MCF 10A (cell line): ENCODE measurements at places on chromosomes 12 and 14. TPM values are rescaled to one million over a fixed set of nuclear protein-coding genes. Genes with fewer than 3 reads are reported as not detected.

The POTEM gene
- not detected in 2 replicates for total RNA-seq

DNA sequence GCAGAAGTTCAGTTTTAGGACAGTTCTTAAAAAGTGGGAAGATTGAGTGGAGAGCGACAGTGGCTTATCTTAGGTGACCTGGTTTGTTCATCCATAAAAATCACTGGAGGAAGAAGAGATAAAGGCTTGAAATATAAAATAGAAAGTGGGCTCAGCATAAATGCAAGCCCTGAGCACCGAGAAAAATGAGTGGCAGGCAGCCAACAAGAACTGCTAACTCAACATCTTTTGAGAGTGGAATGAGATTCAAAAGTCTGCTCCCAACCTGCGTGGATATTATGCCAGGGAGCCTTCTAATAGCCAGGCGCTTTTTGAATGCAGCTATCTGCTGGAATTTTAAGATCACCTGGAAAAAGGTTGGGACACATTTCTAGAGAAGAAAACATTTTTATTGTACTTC is 666.5 kb downstream of the FLRT2 start:
- peaks cover 8% of the 10 kb centered on the region for H3K4me1 ChIP-seq
- peak; percentile 7 for DNase-seq
- no peak overlapping the region for H3K27ac ChIP-seq
- no peaks in the 10 kb centered on the region for H3K27me3 ChIP-seq

- no peak for DNase-seq
- no peaks in the 10 kb centered on the region for H3K27me3 ChIP-seq
- H3K4me1 ChIP-seq: peaks cover 6% of the 10 kb centered on the region
- H3K4me3 ChIP-seq: no peak overlapping the region
Measured at GRCh38 chr12:1325666-1326065, 268.7 kb downstream of the FBXL14 start.

DNA sequence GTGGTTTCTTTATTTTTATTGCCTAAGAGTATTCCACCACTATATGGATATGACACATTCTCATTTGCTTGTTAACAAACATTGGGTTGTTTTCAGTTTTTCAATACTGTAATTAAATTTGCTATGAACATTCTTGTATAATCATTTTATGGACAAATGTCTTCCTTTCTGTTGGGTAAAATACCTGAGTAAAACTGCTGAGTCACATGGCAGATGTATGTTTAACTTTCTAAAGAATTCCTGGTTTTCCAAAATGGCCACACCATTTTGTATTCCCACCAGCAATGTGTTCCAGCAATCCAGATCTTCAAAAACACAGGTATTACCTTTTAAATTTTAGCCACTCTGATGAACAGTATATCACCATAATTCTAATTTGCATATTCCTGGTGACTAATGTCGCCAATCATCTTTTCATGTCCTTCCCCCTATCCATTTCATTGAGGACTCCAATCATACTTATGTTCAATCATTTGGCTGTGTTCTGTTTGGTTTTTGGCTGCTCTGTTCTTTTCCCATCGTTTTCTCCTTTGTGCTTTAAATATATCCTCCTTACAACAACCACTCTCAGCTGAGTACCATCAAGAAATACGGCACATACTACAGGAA is 36.0 kb downstream of the CDK17 start:
- H3K27ac ChIP-seq: no peak overlapping the region
- no peak for DNase-seq
- no peak overlapping the region for H3K4me3 ChIP-seq
- no peaks in the 10 kb centered on the region for H3K27me3 ChIP-seq
- H3K36me3 ChIP-seq: peaks cover 10% of the 10 kb centered on the region
- peaks cover 26% of the 10 kb centered on the region for H3K4me1 ChIP-seq

DNA sequence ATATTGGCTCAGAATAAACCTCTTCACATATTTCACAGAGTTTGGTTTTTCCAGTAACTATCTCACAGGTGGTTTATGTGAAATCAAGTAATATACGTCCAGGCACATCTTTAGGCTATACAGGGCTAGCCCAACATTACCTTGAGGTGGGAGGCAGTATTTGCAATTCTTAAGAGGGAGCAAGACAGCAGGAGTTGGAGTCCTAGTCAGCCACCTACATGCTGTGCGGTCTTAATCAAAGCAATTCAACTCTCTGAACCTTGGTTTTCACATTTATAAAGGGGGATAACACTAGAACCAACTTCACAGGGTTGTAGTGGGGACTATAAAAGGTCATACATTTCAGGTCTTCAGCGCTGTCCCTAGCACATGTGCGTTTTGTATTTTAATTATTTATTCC is 73.5 kb upstream of the FICD start:
- peaks cover 9% of the 10 kb centered on the region for H3K4me1 ChIP-seq
- H3K27ac ChIP-seq: no peak overlapping the region
- no peak overlapping the region for H3K4me3 ChIP-seq
- no peak for DNase-seq

The KRT71 gene
- total RNA-seq: not detected in 2 replicates

GRCh38 chr12:15955281-15955680 is 44.1 kb downstream of the DERA start:
- peaks cover 8% of the 10 kb centered on the region for H3K36me3 ChIP-seq
- no peak overlapping the region for H3K4me3 ChIP-seq
- no peak for DNase-seq
- no peak overlapping the region for H3K27ac ChIP-seq
- no peaks in the 10 kb centered on the region for H3K27me3 ChIP-seq
- H3K4me1 ChIP-seq: peaks cover 10% of the 10 kb centered on the region

The MYF6 gene
- not detected in 2 replicates for total RNA-seq

GRCh38 chr12:126182619-126183236 is 1117.5 kb downstream of the AACS start:
- H3K27me3 ChIP-seq: no peaks in the 10 kb centered on the region
- no peaks in the 10 kb centered on the region for H3K36me3 ChIP-seq
- no peak overlapping the region for H3K27ac ChIP-seq

GRCh38 chr12:57892232-57892972 is 45.9 kb upstream of the CTDSP2 start:
- H3K4me3 ChIP-seq: no peak overlapping the region
- H3K27me3 ChIP-seq: no peaks in the 10 kb centered on the region
- peaks cover 65% of the 10 kb centered on the region for H3K4me1 ChIP-seq
- H3K36me3 ChIP-seq: no peaks in the 10 kb centered on the region
- peak overlapping the region; percentile 18 for H3K27ac ChIP-seq

The PWP1 gene
- total RNA-seq: 41.5 and 49.7 TPM in 2 replicates

- H3K36me3 ChIP-seq: no peaks in the 10 kb centered on the region
- H3K4me3 ChIP-seq: no peak overlapping the region
- H3K27me3 ChIP-seq: no peaks in the 10 kb centered on the region
- peaks cover 12% of the 10 kb centered on the region for H3K4me1 ChIP-seq
Measured at GRCh38 chr14:52369305-52369801, 55.2 kb downstream of the PTGER2 start.

The USP15 gene
- 63.6 and 71.0 TPM in 2 replicates for total RNA-seq

DNA sequence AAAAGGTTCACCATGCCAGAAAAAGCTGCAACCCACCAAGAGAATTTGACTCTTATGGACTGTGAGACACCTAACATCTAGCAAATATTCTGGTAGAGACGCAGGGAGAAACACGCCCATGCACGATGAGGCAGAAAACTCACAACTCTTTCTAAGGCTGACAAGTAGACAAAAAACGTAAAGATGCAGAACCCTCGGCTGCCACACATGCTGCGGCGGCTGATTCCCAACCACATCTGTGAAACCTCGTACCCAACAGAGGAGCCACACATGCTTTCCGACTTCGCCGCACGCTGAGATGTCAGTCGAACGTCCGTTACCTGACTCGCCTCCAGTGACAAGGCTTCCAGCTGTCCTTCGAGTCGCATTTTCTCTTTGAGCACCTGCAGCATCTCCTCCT is 21.8 kb downstream of the GOLGA3 start:
- no peak overlapping the region for H3K4me3 ChIP-seq
- no peaks in the 10 kb centered on the region for H3K4me1 ChIP-seq
- DNase-seq: no peak
- no peaks in the 10 kb centered on the region for H3K27me3 ChIP-seq

The PRPH gene
- 1.4 and 2.7 TPM in 2 replicates for total RNA-seq

DNA sequence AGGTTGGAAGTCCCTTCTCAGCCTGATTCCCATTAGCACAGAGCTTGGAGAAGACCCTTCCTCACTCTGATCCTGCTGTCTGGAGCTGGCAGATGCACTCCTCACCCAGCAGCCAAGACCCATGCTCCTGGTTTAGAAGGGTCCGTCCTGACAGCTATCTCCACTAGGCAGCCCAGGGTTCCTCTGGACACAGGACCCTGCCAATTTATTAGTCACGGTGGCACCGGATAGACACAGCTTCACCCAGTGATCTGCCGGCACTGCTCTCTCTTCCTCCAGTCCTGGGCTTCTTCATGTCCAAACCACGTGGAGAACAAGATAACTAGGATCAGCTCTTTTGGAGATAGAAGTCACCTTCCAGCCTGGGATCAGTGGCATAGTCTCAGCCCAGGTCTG is 26.2 kb upstream of the TCL1B start:
- H3K4me1 ChIP-seq: peaks cover 13% of the 10 kb centered on the region
- H3K4me3 ChIP-seq: no peak overlapping the region
- peaks cover 87% of the 10 kb centered on the region for H3K27me3 ChIP-seq
- H3K36me3 ChIP-seq: no peaks in the 10 kb centered on the region

GRCh38 chr14:68168460-68169109 is 349.0 kb downstream of the RAD51B start:
- no peaks in the 10 kb centered on the region for H3K4me1 ChIP-seq
- no peak for DNase-seq
- H3K36me3 ChIP-seq: no peaks in the 10 kb centered on the region
- H3K27me3 ChIP-seq: no peaks in the 10 kb centered on the region
- no peak overlapping the region for H3K27ac ChIP-seq

The PIP4P1 gene
- total RNA-seq: 22.5 and 34.9 TPM in 2 replicates

DNA sequence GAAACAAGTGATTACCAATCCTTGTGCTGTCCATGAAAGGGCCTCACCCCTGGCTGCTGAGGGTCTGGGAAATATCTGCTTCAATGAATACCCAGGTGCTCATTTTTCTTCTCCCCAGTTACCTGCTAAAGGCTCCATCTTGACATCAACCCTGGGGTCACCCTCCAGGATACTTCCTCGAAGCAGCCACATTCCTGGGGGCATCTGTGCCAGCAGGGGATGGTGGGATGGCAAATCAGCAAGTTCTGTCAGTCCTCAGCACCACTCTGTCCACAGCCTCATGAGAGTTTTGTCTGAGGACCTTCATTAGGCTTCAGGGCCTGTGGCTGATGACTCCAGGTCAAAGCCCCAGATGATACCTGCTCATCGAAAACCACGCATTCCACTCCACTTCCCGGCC is 124.8 kb downstream of the ZFP36L1 start:
- DNase-seq: no peak
- H3K4me3 ChIP-seq: no peak overlapping the region
- H3K27ac ChIP-seq: peak overlapping the region; percentile 66
- H3K36me3 ChIP-seq: peaks cover 5% of the 10 kb centered on the region

DNA sequence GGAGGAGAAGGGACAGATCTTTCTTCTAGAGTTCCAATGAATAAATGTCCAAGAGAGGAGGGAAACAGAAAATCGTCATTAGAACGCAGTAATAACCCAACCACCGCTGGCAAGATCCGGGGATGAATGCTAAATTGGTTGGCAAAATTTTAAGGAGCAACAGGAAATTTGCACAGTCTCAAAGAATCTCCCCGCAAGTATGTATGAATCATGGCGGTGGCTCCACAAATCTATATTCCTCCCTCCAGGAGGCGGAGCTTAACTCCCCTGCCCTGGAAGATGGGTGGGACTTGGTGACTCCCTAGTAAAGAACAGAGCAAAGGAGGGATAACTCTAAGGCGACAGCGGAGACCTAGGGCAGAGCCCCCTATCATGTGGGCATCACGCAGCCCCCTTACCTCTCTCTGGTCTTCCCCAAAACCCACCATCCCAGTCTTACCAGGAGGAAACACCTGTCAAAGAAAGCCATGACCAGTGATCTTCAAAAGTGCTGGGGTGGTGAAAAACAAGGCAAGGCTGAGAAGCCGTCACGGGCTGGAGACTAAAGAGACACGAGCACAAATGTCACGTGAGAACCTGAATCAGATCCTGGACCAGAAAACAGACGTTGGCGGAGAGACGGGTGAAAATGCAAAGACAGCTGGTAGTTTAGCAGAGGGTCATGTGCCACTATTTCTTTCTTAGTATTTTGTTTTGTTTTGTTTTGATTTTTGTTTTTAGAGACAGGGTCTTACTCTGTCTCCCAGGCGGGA is 125.8 kb downstream of the NCOR2 start:
- no peaks in the 10 kb centered on the region for H3K27me3 ChIP-seq
- no peak overlapping the region for H3K4me3 ChIP-seq
- H3K36me3 ChIP-seq: peaks cover 47% of the 10 kb centered on the region
- no peaks in the 10 kb centered on the region for H3K4me1 ChIP-seq

DNA sequence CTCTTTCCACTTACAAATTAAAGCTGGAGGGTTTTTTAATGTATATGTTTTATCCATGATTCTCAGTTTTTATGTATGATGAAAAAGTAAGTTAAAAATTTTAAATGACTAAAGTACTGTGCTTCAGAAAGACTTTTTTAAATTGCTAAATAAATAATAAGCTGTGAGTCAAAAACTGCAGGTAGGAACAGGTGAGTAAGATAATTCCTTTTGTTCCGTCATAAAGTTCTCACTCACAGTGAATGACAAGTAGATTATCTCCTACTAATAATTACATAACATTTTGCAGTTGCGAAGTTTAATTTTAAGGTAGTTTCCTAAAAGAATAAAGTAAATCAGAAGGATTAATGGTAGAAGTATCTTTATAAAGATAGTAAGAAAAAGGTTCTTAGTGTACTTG is 78.0 kb downstream of the PRKCH start:
- peaks cover 6% of the 10 kb centered on the region for H3K36me3 ChIP-seq
- no peaks in the 10 kb centered on the region for H3K27me3 ChIP-seq
- H3K4me3 ChIP-seq: no peak overlapping the region
- no peak for DNase-seq
- H3K27ac ChIP-seq: no peak overlapping the region

GRCh38 chr12:20367583-20368113 is 689 bp upstream of the PDE3A start:
- no peak overlapping the region for H3K4me3 ChIP-seq
- DNase-seq: no peak
- H3K4me1 ChIP-seq: no peaks in the 10 kb centered on the region
- no peaks in the 10 kb centered on the region for H3K36me3 ChIP-seq
- H3K27me3 ChIP-seq: peaks cover 77% of the 10 kb centered on the region

The C1S gene
- 6.0 and 11.5 TPM in 2 replicates for total RNA-seq

DNA sequence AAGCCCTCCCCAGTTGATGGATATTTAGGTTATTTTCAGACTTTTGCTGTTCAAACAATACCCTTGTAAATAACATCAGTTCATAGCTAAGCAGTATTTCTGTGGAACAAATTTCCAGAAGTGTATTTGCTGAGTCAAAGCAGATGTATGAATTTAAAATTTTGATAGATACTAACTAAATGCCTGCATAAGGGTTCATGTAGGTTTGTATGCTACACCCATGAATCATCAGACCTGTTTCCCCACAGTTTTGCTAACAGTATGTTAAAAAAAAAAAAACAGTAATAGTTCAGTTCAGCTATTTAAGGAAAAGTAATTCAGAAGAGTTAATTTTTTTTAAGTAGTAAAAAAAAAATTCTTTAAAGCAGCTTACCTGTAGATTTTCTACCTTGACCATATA is 236.1 kb upstream of the DIO2 start:
- DNase-seq: no peak
- no peaks in the 10 kb centered on the region for H3K27me3 ChIP-seq
- H3K36me3 ChIP-seq: no peaks in the 10 kb centered on the region
- H3K27ac ChIP-seq: no peak overlapping the region
- no peak overlapping the region for H3K4me3 ChIP-seq
